ENCODE measurements at places on chromosomes 16 and 17.

- DNase-seq, result peak; percentile 73
Measured at GRCh38 chr17:49361129-49361901, 735 bp downstream of the ZNF652 start.

GRCh38 chr17:18218756-18219415 is 6.5 kb upstream of the LLGL1 start:
- DNase-seq, result no peak

- no peak for DNase-seq
Measured at GRCh38 chr16:8862309-8863130, 6.3 kb downstream of the CARHSP1 start.

GRCh38 chr17:46942441-46943217 is 19.7 kb downstream of the GOSR2 start:
- DNase-seq, result peak; percentile 26

DNA sequence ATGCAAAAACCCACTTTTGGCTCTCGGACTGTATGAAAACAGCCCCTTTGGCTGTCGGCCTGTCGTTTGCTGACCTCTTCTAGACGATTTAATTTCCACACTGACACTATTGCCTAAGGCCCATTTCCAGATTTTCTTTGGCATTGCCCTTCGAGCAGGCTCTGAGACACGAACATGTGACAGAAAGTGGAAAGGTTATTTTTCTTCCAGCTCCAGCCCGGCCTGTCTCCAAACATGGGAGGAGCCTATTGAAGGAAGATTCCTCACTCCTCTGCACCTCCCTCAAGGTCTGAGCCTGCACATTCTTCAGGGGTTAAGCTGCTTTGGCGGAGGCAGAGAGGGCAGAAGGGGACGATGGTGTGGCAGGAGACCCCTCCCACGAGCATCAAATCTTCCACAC is 85.9 kb upstream of the FOXF1 start:
- no peak for DNase-seq

DNA sequence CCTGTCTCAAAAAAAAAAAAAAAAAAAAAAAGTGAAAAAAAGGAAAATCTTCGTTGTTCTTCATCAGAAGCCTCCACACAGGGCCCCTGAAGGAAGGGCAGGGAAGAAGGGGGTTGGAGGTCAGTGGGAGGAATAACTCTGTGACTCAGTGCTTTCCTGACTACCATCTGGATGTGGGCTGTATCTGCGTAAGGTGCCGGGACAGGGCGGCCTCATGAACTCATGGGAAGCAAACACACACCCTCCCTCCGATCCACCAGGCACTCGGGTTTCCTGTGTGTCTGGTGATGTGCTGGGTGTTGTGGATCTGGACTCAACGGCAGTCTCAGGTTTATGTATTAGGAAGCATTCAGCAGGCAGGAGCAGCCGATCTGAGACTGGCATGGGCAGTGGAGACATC is 691.6 kb downstream of the WWOX start:
- DNase-seq, result no peak

DNA sequence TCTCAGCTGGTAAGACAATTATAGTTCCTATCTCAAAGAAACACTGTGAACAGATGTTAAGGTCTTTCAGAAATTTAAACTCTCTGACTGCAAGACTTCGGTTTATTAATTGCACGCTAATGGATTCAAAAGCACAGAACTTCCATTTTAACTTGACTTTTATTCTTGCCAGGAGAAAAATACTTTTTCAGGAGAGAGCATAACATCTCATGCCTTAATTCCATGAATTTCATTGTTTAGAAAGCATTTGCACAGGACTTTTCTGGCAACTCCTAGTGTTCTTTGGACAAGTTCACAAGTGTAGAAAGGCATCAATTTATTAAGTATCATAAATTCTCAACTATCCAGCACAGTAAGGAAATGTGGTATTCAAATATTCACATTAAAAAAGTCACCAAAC is 22.4 kb downstream of the STX8 start:
- no peak for DNase-seq

GRCh38 chr16:82302042-82302727 is 132.2 kb upstream of the MPHOSPH6 start:
- DNase-seq, result no peak

DNA sequence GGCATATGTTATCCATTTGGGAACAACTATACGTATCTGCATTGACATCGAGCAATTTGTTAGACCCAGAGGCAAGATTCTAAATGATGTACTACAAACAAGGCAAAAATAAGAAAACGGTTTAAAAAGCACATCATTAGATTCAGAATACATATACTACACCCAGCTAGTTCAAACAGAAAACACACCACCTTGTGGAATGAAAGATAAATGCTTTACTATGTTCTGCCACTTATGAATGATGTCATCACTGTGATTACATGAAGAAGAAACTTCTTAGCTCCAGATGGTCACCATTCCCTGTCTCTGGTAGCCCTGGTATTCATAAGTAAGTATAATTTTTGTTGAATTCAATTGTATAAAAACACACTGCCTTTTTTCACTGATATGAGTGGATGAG is 7.8 kb downstream of the NACA2 start:
- DNase-seq, result no peak

DNA sequence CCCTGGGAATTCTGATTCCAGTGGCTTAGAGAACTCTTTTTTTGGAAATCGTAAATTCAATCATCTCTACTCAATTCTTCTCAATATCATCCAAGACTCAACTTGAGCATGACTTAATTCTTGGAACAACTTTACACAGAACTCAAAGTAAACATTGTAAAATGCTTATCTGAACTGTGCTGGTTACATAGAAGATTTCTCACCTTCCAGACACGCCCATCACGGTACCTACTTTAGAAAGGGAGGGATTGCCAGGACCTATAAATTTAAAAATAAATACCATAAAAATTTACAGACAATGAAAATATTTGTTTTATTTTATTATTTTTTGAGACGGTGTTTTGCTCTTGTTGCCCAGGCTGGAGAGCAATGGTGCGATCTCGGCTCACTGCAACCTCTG is 26.5 kb downstream of the MAP1LC3B start:
- no peak for DNase-seq

DNA sequence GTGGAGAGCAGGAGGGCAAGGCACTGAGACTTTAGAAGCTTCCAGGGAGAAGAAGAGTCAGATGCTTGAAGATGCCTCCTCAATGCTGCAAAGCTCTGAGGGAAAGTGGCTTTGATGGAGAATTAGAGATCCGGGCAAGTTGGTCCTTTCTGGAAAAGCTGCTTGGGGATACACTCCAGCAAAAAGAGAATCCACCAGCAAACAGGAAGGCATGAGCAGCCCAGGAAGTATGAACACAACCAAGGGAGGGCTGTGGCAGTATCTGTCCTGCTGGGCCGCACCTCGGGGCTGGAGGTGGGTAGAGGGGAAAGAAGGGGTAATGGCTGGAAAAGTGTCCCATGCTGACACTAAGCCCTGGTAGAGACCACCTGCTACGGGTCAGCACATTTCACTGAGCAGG is 5.3 kb downstream of the LMF1 start:
- DNase-seq, result no peak

DNA sequence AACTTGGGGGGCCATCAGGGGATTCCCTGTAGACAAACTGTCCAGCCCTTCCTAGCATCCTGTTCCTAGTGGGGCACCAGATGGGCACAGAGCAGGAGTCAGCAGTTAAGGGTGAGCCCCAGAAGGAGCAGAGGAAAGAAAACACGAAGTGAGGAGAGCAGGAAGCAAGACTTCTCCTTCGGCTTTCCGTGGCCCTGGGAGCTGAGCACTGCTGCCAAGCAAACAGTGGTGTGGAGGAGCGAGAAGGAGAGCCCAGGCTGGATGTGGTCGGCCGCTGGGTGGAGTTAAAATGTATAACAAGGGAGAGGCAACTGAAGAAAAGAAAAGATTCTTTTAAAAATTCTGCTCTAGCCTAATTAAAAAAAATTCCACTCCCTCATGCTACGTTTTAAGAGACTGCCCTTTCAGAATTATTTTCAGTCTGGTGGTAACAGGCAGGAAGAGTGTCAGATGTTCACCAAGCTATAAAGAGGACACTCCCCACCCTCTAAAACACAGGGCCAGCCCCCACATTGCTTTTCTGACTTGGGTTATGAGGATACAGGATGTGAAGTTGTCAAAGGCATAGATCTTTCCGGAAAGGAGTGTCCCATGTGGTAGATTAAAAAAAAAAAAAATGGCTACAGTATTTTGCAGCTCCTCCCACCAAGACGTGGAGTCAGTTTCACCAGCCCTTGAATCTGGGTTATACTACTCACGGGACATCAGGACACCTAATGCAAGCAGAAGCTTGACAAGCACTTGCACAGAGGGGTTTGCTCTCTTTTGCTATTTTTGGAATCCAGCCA is 74.9 kb upstream of the ZFHX3 start:
- DNase-seq, result no peak

DNA sequence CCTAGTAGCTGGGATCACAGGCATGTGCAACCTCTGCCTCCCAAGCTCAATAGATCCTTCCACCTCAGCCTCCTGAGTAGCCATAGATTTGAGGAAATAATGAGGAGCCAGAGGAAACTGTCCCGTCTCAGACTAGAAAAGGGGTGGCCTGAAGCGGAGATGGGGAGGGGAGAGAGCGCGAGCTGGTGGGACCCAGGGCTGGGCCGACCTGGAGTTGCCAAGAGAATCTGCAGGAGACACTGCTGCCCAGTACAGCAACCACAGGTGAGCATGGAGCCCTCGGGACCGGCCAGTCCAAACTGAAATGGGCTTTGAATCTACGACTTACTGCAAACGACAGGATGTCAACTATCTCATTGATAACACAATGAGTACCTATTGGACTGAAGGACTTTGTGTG is 24.3 kb downstream of the CD300A start:
- no peak for DNase-seq

DNA sequence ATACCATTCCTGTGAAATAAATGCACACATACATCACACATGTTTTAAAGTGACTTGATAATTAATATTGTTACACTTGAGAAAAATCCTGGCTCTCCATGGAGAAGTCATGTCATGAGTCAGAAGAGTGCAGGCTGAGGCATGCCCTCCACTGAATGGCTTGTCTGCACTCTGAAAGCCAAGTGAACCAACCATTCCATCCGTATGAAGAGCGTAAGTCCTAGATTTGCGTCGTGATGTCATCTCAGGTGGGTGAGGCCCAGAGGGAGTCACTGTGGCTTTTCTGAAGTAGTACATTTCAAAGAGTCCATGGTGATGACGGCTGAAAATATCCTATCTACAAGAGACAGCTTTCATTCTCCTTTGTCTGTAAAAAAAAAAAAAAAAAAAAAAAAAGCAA is 83.5 kb upstream of the IRX5 start:
- no peak for DNase-seq

GRCh38 chr17:14833201-14833785 is 431.8 kb downstream of the PMP22 start:
- DNase-seq, result no peak

DNA sequence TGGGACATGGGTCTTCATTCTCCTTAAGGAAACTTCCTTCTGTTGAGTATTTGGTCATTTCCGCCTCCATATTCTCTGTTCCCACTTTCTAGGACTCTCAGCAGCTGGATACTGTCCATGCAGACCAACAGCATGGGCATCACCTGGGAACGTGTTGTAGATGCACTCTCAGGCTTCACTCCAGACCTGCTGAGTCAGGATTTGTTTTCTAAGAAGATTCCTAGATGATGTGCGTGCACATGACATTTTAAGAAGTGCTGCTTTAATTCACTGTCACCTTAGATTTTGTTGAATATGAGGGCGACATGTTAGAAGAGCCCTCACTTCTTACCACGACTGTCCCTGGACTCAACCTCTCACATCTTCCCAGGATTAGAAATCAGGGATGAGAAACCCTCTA is 10.0 kb upstream of the SDK2 start:
- DNase-seq, result no peak

GRCh38 chr17:17624741-17625140 is 33.2 kb upstream of the PEMT start:
- no peak for DNase-seq

DNA sequence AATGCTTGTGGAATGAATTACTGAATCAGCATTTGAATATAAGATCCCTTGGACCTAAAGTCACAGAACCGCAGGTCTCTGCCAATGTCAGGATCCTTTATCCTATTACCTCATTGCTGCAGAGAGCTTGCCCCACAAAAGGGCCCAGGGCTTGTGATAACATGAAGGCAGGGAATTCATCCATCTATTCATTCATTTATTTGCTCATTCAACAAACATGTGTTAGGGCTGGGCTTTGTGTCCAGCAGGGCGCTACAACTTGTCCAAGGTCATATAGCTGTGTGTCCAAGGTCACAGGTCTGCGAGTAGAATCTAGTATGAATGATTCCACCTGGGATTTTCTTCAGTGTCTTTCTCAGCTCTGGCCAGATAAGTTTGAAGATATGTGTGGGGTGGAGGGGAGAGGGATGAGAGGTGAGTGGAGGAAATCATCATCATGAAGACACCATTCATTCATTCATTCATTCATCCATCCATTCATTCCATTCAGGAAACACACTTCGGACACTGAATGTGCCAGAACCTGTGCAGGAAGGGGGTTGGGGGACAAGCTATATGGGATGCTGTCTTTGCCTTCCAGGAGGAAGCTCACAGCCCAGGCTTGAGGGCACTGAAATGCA is 1.3 kb upstream of the UNC45B start:
- no peak for DNase-seq

GRCh38 chr16:85253084-85253941 is 141.0 kb upstream of the CIBAR2 start:
- DNase-seq, result peak; percentile 59

DNA sequence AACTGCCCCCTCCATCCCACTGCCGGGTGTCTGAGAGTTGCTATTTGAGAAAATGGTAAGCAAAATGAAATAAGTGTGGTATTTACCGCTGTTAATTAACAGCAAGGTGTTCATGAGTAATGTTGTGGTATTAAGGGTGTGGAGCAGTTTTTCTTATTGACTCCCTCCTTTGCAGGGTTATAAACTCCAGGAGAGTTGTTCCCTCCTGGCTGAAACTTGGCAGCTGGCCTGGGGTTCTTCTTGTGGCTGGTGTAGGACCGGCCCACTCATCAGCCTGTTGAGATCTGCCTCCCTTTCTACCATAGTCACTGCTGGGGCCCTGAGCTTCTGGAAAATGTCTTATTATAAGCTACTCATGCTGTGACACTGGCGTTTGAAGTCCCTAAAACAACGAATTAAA is 128.6 kb downstream of the SOX9 start:
- DNase-seq, result no peak

DNA sequence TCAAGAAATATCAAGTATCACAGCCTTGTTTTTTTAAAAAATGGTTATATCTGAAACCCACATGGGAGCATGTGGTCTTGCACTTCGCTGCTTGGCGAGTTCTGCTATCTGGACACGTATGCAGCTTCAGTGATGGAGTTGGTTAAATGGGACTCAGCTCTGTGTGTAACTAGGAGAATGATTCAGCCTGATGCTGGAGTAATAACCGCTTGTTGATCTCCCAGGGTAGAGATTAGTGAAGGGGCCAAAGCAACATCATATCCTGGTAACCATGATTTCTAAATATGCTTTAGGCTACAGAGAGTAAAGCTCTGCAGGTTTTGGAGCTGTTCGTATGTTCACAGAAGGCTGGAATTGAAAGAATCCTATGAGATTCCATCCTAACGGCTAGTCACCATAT is 63.2 kb downstream of the IQCK start:
- no peak for DNase-seq

GRCh38 chr17:80006339-80006720 is 29.3 kb downstream of the TBC1D16 start:
- DNase-seq, result no peak

- no peak for DNase-seq
Measured at GRCh38 chr16:46859719-46860152, 24.4 kb upstream of the GPT2 start.

- no peak for DNase-seq
Measured at GRCh38 chr16:70589998-70590471, 56.3 kb upstream of the IL34 start.
